Neuronal stem cell (in vitro differentiated cells): ENCODE measurements at places on chromosomes 2 and 18.

- no peaks in the 10 kb centered on the region for H3K36me3 ChIP-seq
- H3K27ac ChIP-seq, result no peak overlapping the region
- H3K27me3 ChIP-seq, result no peaks in the 10 kb centered on the region
- no peak for DNase-seq
- H3K4me3 ChIP-seq, result no peak overlapping the region
- H3K4me1 ChIP-seq, result peaks cover 20% of the 10 kb centered on the region
These were observed 28.6 kb downstream of the ITM2C start for GRCh38 chr2:230893338-230893737.

- no peaks in the 10 kb centered on the region for H3K27me3 ChIP-seq
- no peak overlapping the region for H3K27ac ChIP-seq
- peaks cover 5% of the 10 kb centered on the region for H3K4me1 ChIP-seq
- DNase-seq, result no peak
- no peak overlapping the region for H3K4me3 ChIP-seq
These were observed 143.1 kb downstream of the FHOD3 start for GRCh38 chr18:36440614-36441013.

- peaks cover 66% of the 10 kb centered on the region for H3K36me3 ChIP-seq
- H3K4me1 ChIP-seq, result peaks cover 7% of the 10 kb centered on the region
- H3K4me3 ChIP-seq, result no peak overlapping the region
These were observed 8.5 kb downstream of the PDK1 start for GRCh38 chr2:172564376-172564775.

GRCh38 chr2:16394986-16395550 is 270.6 kb downstream of the CYRIA start:
- H3K36me3 ChIP-seq, result peaks cover 2% of the 10 kb centered on the region
- no peak overlapping the region for H3K27ac ChIP-seq
- no peak overlapping the region for H3K4me3 ChIP-seq
- H3K27me3 ChIP-seq, result peaks cover 2% of the 10 kb centered on the region
- no peak for DNase-seq
- H3K4me1 ChIP-seq, result peaks cover 10% of the 10 kb centered on the region

GRCh38 chr2:65277118-65277517 is 49.5 kb downstream of the ACTR2 start:
- peaks cover 27% of the 10 kb centered on the region for H3K4me1 ChIP-seq
- no peak for DNase-seq
- H3K36me3 ChIP-seq, result peaks cover 12% of the 10 kb centered on the region
- no peak overlapping the region for H3K4me3 ChIP-seq

- no peaks in the 10 kb centered on the region for H3K36me3 ChIP-seq
- H3K4me3 ChIP-seq, result peak overlapping the region; percentile 82
- peaks cover 87% of the 10 kb centered on the region for H3K27me3 ChIP-seq
- DNase-seq, result peak; percentile 54
These were observed 13.2 kb downstream of the DYSF start for GRCh38 chr2:71466301-71467179.

DNA sequence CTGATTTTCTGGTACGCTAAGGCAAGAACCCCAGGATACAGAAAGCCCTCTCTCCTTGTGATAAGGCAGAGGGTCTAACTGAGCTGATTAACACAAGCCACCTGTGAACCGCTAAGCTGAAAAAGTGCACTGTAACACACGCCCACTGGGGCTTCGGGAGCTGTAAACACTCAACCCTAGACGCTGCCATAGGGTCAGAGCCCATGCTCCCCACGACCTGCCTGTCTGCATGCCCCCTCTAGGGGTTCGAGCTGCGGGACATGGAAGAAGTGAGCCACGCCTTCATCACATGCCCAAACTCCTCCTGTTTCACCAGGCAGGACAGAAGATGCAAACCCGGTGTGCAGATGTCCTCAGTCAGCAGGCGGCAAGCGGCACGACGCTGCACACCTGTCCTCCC is 173.9 kb upstream of the RAB12 start:
- H3K27ac ChIP-seq, result no peak overlapping the region
- H3K4me1 ChIP-seq, result no peaks in the 10 kb centered on the region

GRCh38 chr18:33946336-33946735 is 278.4 kb downstream of the NOL4 start:
- no peaks in the 10 kb centered on the region for H3K27me3 ChIP-seq
- no peak overlapping the region for H3K4me3 ChIP-seq
- no peaks in the 10 kb centered on the region for H3K36me3 ChIP-seq
- no peak for DNase-seq
- H3K27ac ChIP-seq, result no peak overlapping the region
